ENCODE measurements at places on chromosomes 5 and 9.

DNA sequence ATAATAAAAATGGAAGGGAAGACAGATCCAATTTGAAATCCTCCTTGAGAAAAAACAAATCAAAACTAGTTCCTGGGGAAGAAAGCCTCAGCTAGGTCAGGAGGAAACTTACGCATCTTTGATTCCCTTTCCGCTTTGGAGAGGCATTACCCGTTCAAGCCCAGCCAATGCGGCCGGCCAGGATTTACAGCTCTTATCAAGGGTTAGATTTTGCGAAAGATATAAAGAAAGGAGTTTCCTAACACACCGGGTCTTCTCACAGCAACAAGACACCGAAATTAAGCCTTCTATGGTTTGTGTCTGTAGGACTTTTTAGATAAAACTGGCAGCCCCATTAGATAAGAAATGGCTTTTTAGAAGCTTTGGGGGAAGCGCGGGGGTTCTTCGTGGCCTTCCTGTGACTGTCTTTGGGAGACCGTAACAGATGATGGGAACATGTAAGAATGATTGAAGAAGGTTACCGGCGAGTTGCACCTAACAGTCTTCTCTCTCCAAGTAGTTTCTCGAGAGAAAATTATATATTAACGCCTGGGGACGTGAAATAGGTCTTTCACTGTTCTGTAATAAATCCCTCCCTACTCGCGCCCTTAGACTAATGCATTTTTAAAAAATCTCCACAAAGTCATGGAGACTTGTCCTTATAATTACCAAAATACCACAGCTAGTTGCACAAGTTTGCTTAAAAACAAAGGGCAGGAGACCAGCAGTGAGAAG, 1.3 kb upstream of the ISL1 start:
- DNase-seq = no peak

DNA sequence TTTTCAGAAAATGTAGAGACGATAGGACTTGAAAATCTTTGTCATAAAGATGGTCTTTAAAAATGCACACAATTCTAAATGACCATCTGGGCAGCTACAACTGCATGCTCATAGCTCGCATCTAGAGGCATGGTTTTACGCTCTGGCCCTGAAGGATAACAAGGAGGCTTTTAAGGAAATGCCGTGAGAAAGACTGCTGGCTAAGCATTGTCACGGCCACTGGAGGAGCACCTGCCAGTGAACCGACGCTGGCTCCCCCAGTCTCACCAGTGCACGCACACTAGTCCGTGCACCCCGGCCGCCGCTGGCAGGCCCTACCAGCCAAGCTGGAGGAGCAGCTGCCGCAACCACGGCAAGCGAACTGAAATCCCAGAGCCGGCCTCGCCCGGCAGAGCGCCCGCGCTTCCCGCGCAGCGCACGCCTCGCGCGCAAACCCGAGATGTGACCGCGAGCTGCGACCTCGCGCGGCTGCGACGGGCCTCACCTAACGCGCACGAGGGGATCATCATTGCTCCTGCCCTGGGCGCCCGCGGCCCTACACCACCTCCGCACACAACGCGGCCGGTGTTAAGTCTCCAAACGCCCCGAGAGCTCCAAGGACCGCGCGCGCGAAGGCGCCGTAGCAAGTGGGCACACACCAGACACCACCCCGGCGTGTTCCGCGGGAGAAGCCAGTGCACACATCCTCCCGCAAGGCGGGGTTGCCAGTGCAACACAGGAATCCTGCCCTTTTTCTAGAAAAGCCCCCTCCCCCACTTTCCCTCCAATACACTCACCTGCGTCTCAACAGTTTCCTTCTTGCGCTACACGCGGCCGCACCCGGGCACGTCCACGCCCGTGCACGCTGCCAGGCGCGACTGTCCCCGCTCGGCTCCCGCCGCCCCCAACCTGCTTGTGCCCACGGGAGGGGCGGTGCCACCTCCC, 5.3 kb downstream of the ELAVL2 start:
- DNase-seq = no peak

DNA sequence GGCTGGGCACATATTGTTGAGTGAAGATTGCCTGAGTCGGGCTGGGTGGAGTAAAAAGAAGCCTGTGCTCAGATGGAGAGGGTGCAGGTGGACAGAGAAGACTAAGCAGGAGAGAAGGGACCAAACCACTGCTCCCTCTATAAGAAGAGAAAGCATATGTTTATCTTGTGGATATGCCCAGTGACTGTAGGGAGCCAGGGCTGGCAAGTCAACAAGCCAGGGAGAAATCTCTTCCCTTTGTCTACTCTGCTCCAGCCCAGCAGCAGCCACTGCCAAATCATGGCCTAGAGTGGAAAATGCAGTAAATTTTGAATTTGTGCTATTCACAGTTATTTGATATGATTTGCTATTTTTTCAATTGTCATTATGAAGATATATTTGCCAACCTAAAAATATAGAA, 33.2 kb upstream of the TRIM36 start:
- DNase-seq = no peak

- DNase-seq = no peak
These were observed 52.6 kb upstream of the TNFAIP8 start for GRCh38 chr5:119302916-119303897.

- no peak for DNase-seq
These were observed 128.6 kb downstream of the KCNIP1 start for GRCh38 chr5:170632266-170632984.

- no peak for DNase-seq
These were observed 16.0 kb downstream of the TEK start for GRCh38 chr9:27125030-27125429.

- no peak for DNase-seq
These were observed 5.2 kb downstream of the PPP2R2B start for GRCh38 chr5:146873186-146873917.

GRCh38 chr5:112533362-112533761, 114.3 kb upstream of the EPB41L4A start:
- DNase-seq = no peak

- DNase-seq = no peak
These were observed 24.1 kb upstream of the PCSK5 start for GRCh38 chr9:75866273-75866871.

DNA sequence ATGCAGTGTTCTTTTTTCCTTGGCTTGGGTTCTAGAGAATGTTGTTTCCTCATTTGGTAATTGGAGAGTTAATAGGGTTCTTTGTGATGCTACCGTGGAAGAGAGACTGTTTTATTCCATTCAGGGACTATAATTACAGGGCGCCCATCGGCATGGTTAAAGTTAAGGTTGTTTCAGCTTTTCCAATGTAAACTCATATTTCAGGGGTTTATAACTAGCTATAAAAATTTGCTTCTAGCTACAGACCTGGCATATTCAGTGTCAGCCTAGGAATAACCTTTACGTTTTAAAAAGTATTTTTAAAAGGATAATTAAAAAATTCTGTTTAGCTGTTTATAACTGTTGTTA, 99.1 kb downstream of the AOPEP start:
- DNase-seq = no peak
